ENCODE measurements at places on chromosomes 2 and 18.

DNA sequence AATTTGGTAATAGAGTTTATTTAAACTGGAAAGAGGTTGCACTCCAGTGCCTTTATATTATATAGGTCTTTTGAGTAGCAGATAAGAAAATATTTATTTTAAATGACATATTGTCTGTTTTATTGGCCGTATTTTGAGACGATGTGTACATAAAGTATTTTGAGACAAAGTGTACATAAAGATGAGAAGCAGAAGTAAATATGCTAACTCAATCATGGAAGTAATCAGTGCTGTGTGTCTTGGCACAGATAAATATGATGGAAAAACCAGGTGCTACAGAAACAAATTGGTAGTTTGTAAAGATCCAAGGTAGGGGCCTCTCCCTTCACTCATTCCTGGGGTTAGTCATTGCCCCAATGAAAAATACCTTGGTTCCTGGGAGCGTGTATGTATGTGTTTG is 382.9 kb downstream of the DSEL start:
- DNase-seq = no peak

DNA sequence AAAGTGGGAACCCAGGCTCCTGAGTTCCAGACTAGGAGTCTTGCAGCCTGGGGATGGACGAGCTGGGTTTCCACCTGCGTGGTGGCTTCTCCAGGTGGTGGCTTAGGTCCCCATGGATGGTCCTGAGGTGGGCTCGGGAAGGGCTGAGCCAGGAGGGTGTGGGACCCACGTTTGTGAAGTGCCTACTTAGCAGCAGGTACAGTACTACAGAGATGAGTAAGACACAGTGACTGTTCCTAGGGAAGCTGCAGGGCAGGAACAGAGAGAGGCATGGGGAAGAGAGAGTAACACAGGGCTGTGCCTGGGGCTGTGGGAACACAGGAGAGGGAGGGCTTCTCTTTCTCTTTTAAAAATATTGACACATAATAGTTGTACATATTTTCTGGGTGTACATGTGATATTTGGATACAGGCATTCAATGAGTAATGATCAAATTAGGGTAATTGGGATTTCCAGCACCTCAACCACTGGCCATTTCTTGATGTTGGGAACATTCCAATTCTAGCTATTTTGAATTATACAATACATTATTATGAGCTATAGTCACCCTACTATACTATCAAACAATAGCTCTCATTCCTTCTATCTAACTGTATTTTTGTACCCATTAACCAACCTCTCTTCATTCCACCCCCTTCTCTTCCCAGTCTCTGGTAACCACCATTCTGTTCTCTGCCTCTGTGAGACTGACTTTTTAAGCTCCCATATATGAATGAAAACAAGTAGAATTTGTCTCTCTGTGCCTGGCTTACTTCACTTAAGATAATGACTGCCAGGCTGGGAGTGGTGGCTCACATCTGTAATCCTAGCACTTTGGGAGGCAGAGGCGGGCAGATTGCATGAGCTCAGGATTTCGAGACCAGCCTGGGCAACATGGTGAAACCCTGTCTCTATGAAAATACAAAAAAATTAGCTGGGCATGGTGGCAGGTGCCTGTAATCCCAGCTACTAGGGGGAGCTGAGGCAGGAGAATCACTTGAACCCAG is 15.0 kb downstream of the TOGARAM2 start:
- DNase-seq = no peak

GRCh38 chr2:113257516-113258264 is 21.0 kb downstream of the PAX8 start:
- no peak for DNase-seq

- no peak for DNase-seq
Observed at GRCh38 chr2:139427164-139427563, 647.0 kb upstream of the NXPH2 start.

- no peak for DNase-seq
Observed at GRCh38 chr2:42829671-42830440, 37.5 kb upstream of the HAAO start.

DNA sequence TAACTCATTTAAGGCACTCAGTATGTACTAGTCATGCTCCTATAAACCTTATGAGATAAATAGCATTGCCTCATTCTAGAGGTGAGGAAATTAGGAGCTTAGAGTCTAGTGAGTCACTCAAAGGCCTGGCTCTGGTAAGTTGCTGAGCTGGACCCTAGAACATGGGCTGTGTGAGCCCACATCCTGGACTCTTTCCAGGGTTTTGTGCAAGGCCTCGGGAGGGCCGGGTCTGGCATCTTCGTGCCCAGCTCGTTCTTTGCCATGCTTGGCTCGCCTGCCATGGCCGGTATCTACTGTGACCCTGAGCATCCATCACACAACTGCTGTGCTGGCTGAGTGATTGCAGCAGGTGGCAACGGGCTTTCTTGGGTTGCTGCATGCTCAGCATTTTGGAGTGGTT is 168.0 kb downstream of the LPIN1 start:
- no peak for DNase-seq

DNA sequence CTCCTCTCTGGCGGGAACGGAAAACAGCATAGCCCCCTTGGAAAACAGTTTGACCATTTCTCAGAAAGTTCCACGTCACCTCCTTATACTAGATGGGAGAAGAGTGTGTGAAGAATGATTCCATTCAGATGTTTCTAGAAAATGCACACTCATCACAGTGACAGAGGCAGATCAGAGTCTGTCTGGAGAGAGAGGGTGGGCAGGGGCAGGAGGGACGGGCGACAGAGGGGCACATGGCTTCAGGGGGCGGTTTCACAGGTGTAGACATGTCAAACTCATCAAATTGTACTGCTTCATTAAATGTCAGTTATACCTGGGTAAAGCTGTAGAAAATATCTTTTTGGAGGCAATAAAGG is 88.8 kb upstream of the TAF1B start:
- no peak for DNase-seq

DNA sequence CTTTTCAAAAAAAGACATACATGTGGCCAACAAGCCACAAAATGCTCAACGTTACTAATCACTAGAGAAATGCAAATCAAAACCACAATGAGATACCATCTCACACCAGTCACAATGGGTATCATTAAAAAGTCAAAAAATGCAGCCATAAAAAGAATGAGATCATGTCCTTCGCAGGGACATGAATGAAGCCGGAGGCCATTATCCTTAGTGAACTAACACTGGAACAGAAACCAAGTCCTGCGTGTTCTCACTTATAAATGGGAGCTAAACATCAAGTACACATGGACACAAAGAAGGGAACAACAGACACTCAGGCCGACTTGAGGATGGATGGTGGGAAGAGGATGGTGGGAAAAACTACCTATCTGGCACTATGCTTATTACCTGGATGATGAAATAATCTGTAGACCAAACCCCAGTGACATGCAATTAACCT is 17.8 kb upstream of the ATL2 start:
- no peak for DNase-seq

- no peak for DNase-seq
Observed at GRCh38 chr2:118841828-118842461, 5.5 kb downstream of the EN1 start.

- DNase-seq = no peak
Observed at GRCh38 chr2:113076954-113077669, 9.3 kb downstream of the IL1F10 start.

DNA sequence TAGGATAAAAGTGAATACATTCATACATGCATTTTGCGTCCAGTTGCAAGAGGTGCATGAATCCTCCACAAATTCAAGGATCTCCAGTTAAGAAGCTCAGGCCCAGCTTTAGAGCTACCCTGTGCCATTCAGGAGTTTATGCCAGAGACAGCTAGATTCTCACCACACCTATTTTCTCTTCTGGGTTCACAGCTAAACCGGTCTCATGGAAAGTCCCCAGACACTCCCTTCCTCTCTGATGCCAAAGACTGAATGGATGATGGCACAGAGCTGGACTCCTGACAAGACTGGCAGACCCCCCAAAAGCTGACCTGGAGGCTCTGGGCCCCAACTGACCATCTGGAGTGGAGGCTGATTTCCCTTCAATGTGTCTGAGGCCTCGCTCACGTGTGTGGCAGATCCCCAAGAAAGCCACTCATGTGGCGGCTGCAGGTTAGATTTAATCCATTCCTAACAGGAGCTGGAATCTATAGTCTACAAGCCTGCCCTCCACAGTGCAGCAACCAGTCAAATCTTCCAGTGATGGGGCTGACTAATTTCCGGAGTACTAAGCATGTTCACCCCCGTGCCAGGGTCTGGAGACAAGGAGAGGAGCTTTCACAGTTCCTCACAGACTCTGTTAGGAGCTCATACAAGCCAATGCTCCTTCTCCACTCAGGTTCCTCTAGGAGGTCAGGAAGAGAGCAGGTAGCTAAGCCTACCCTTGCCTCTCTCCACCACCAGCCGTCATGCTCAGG is 257.1 kb downstream of the BCL11A start:
- DNase-seq = no peak

DNA sequence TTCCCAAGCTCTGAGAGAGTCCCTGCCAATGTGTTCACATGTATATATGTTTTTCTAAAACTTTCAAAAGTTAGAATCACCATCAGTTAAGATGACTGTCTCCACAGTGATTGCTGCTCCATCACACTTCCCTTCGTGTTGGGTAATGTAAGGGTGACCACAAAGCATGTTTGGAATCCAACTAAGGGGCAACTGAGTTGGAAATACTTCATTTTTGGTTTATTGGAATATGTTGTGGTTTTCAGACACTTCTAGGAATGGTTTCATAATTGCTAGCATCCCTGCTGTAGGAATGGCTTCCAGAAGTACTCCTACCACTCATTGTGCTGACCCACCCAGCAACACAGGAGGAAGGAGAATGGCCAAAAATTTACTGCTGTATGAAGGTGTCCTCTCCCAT is 212.5 kb upstream of the GULP1 start:
- DNase-seq = no peak

GRCh38 chr2:60992985-60993392 is 24.5 kb upstream of the PEX13 start:
- DNase-seq = no peak

DNA sequence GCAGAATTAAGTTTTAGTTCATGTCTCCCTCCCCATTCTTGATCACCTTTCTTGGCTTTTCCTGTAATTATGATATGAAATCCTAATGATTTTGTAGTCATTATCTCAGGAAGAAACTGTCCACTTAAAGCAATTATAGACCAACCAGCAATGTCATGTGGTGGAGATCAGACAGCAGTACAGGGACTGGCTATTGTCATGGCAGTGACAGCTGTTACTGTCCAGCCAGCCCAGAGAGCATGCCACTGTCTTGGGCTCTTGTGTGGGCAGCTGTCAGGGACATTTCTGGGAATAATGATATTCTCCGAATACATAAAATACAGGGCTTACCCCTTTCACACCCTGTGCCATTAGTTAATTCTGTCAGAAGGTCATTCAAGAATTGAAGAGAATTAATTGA is 355.3 kb upstream of the RAB12 start:
- no peak for DNase-seq

DNA sequence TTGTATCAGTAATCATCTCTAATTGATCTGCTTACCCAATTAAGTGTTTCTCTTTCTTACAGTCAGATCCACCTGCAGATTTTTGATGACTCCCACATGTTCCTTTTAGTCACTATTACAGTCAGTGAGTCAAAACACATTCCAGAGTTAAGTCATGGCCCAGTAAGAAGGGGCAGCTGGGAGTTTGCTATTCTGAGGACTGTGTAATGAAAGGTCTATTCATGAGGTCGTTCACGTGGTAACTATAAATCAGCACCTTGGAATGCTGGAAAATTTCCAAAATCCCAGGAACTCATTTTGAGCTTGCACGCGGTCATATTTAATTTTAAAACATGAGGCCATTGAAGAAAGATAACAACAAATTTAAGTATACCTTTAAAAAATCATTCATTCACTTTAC is 252.5 kb downstream of the XIRP2 start:
- DNase-seq = no peak

DNA sequence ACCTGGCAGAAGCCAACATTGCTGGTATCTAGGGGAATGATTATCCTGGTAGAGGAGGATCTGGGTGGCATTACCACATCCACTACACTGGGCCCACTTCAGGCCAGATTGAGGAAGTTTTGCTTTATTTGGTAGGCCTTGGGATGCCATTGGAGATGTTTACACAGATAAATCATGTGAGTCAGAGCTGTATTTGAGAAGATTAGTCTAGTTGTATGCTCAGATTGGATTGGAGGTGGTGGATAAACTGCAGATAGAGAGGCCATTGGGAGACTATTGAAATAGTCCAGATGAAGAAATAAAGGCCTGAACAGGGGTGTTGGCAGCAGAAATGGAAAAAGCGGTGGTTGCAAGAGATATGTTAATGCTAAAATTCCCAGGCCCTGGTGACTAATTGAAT is 81.5 kb downstream of the EFEMP1 start:
- no peak for DNase-seq

DNA sequence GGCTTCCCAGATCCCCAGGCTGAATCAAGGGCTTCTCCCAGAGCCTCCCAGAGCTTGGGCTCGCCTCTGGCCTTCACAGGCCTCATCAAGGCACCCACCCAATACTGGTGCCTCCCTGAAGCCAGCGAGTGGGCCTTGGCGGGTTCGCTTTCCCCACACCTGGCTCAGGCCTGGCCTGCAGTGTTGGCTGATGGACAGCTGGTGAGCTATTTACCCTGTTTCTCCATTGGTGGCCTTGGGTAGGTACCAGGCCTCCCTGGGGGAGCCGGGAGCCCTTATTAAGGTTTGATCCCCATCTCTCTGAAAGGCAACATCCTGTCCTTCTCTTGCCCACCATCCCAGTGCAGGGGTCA is 18.2 kb upstream of the DUSP2 start:
- DNase-seq = no peak

- no peak for DNase-seq
Observed at GRCh38 chr2:205686056-205686782, 3.9 kb downstream of the NRP2 start.

DNA sequence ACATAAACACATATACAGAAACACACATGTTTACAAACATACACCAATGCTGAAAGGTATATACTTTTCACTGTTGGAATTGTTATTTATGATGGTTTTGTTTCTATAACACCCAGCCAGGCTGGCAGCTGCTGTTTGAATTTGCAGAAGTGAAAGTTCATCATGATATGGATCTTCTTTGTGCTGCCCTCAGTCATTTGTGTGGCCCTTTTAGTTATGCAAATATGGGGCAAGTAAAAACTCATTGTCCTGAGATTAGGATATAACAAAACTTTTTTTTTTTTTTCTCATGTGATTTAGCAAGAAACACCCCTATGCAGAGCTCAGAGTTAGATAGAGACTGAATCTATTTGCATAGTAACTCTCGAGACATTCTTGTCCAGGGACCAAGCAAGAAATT is 714.1 kb downstream of the KCNJ3 start:
- DNase-seq = no peak

DNA sequence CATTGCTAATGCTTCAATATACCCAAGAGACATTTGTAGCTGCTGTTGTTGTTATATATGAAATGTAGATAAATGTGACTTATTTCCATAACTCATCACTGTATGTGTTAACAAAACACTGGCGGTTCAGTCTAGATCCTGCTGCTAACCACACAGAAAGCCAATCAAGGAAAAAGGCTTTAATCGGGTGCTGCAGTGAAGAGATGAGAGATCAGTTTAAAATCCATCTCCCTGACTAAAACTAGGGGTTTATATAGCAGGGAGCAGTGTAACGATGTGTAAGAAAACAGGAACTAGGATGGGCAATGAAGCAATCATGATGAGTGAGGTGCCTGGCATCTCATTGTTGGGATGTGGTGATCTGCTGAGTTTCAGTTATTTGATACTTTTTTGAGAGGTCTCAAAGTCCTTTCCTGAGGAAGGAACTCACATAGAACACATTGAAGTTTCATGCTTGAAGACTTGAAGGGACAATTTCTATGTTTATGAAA is 677.7 kb upstream of the CDH7 start:
- DNase-seq = no peak

Measured in caudate nucleus (tissue), 63 donors.